SK-N-DZ (cell line): ENCODE measurements at places on chromosomes 4 and X.

- no peak for DNase-seq
Measured at GRCh38 chrX:45479196-45479834, 278.6 kb upstream of the DIPK2B start.

DNA sequence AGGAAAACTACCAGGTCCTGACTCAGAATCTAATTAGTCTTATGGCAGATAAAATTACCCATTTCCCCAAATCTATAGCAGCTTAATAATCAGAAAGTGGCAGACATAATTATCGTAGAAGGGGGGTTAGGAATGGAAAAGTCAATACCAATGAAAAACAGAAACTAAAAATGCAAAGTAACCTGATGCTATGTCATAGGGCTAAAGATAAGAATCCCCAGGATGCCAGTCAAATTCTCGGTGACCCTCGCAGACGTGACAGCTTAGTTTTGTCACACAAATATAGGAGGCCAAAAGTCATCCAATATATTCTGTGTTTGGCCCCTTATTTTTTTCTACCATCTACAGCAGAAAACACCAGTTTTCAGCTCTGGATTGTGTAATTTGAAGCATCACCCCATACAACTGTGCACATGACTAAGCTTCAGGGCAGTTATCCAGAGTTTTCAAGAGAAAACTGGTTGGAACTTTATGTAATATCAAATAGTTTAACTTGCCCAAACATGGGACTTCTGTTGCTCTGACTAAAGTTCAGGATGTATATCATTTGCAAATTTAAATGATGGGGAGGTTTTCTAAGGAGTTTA is 30.9 kb downstream of the RASSF6 start:
- peak; percentile 62 for DNase-seq

DNA sequence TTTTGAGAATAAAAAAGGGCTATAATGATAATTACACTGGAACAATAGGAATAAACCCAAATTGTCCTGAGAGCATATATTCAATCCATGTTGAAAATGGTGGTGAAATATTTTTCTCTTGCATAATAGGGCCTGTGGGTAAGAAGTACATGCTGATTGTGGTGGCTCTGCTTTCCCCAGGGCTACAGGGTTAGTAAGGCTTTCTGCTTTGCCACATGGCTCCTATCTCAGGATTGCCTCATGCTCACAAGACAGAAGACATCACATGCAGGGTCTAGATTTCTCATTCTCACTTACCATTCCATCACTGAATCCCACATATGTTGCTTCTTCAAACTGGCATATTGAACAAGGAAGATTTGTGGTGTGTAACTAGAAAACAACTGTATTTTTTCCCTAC is 12.4 kb upstream of the VEGFC start:
- no peak for DNase-seq

- DNase-seq = no peak
Measured at GRCh38 chr4:10105421-10105820, 11.2 kb downstream of the WDR1 start.

DNA sequence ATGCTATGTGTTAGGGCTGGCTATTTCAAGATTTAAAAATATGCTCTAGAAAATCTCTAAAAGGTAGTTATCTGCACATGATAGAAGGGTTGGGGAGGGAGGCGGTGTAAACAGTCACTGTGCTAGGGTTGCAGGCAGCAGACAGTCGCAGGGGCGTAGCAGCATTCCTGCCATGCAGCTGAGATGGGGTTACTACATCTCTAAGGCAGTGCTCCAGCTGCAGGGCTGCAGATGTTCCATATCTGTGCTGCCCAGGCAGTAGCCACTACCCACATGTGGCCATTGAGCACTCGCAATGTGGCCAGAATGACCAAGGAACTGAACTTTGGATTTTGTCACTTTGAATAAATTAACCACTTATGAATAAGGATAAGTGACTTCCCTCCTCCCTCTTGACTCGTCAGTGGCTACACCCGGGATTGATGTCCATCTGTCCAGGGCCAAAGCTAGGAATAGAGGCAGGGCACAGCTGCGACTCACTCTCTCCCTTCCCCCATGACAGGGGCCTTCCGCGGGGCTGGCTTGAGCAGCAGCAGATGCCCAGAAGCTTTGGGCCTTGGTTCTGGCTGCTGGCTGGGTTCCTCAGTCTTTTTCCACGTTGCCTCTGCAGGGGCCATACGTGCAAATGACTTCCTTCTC is 79.4 kb upstream of the CLDN34 start:
- no peak for DNase-seq

DNA sequence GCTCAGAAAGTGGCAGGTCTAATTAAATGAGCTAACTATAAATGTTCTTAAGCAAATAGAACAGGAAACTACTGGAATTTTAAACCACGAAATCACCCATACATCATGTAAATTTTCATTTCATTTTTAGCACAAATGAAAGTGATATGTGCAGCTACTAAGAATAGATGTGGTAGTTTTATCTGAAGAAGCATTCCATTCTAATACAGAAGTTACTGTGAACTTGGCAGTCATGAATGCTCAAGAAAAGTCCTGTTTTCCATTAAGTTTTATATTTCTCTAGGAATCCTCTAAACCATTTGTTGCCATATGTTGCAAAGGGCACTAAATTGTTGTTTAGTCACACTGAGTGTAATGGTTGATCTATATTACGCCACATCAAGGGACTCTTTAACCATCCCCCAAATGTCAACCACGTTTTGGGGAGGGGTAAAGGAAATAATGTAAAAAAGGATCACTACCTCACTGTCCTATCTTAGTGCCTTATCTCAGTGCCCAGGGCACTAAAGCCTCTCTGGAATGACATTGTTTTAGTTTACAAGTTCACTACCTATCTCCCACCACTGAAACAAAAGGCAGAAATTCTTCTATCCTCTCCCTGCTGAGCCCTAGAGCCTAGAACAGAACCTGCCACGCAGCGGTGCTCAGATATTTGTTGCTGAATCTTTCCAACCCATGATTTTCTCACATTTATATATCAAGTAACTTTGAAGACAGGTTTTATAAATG is 118.0 kb downstream of the SHISA3 start:
- DNase-seq = no peak

DNA sequence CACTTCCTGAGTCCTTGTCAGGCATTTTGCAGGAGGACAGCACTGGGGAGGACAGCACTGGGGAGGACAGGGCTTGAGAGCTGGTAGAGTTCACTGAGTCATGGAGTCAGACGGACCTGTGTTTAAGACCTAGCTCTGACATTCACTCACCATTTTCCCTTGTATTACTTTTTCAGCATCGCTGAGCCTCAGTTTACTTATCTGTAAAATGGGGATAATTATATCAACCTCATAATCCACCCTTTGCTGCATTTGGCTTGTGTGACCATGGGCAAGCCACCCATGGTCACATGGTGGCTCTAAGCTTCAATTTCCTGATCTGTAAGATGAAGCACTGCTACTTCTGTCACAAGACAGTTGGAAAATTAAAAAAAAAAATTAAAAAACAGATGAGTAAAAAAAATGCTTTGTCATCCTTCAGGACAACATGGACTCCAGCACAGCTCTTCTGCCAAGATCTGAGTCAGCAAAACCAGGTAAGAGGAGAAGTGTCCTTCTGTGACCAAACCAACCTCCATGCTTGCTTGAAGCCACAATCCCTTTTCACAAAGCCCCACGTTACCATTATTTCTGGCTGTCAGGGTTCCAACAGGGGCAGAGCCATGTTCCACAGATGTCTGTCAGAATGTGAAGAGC is 275.5 kb downstream of the RAB28 start:
- DNase-seq = no peak

GRCh38 chr4:28557755-28558154 is 1697.1 kb downstream of the STIM2 start:
- no peak for DNase-seq

- no peak for DNase-seq
Measured at GRCh38 chrX:10242026-10242425, 85.3 kb downstream of the CLCN4 start.

GRCh38 chr4:89712141-89712540 is 124.8 kb downstream of the SNCA start:
- peak; percentile 64 for DNase-seq

GRCh38 chrX:129449148-129449547 is 74.1 kb downstream of the SMARCA1 start:
- DNase-seq = no peak

DNA sequence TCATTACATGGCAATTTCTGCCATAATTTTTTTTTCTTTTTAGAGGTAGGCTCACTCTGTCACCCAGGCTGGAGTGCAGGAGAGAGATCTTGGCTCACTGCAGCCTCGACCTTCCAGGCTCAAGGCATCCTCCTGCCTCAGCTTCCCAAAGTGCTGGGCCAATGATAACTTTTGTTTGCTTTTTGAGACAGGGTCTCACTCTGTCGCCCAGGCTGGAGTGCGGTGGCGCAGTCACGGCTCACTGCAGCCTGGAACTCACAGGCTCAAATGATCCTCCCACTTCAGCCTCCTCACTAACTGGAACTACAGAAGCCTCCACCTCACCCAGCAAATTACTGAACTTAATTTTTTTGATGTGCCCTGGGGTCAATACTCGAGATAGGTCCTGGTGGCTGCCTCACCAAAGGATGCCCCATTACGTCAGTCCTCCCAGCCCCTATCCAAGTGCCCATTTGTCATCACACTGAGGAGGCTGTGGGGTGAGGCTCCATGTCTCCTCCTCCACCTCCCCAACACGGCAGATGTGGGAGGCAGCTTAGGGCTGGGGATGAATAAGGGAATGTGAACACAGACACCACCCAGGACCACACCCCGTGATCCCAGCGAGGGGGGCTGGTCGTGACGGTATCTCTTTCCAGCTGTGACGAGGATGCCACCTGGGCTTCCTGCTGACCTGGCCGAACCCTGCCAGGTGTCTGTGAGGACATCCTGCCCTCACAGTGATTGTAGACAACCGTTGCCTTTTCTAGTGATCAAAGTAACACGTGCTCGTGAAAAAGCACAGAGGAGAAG is 12.4 kb upstream of the NKX1-1 start:
- no peak for DNase-seq

DNA sequence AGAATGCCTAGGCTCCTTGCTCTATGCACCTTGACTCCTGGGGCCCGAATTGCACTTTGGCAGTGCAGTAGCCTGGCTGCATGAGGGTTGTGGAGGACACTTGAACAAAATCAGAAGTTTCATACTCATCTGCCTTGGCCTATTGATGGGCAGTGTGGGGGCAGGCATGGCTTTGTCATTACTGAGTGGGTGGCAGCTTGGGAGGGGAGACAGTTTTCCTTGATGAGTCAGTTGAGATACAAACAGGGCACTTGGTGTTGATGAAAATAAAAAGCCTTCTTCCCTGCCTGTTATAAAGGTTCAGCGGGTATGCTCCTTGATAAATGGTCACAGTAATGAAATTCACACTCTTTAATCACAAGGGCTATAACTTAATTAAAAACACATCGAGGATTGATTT is 126.8 kb upstream of the MAMLD1 start:
- DNase-seq = no peak

DNA sequence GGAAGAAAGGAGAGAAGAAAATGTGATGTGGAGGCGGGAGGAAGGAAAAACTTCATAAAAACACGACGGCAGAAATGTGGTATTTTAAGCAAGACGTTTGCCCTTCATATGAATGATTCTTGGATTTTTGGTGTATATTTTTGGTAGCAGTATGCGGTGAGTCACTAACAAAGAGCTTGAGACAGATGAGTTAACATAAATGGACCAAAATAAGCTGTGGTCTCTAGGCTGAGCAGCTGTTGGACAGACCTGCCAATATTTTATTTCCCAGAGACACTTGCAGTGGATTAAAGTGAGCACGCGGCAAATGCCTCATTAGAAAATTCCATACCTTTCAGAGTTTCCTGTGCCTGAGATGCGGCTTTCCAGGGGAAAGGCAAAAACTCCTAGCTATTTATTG is 43.1 kb upstream of the RPS6KA3 start:
- DNase-seq = no peak

GRCh38 chr4:87188932-87189331 is 31.5 kb downstream of the KLHL8 start:
- DNase-seq = no peak

DNA sequence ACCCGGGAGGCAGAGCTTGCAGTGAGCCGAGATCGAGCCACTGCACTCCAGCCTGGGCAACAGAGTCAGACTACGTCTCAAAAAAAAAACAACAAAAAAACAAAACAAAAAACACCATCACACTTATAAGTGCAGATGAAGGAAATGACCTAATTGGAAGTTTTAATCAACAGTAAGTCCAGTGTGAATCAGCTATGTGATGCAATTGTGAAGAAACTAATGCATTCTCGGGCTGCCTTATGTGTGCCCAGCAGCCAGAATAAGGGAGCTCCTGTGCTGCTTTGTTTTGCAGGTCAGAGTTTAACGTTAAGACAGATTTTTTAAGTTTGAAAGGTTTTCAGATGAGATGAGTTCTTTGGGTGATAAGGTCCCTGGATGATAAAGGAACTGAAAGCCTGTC is 10.8 kb downstream of the DAPP1 start:
- DNase-seq = no peak

GRCh38 chr4:48307528-48307927 is 33.8 kb upstream of the SLAIN2 start:
- no peak for DNase-seq

GRCh38 chrX:113370006-113370405 is 529.4 kb upstream of the AMOT start:
- peak; percentile 3 for DNase-seq

- DNase-seq = no peak
Measured at GRCh38 chrX:153441981-153442380, 3.9 kb downstream of the TREX2 start.

- DNase-seq = no peak
Measured at GRCh38 chr4:25246680-25247611, 13.1 kb downstream of the PI4K2B start.

DNA sequence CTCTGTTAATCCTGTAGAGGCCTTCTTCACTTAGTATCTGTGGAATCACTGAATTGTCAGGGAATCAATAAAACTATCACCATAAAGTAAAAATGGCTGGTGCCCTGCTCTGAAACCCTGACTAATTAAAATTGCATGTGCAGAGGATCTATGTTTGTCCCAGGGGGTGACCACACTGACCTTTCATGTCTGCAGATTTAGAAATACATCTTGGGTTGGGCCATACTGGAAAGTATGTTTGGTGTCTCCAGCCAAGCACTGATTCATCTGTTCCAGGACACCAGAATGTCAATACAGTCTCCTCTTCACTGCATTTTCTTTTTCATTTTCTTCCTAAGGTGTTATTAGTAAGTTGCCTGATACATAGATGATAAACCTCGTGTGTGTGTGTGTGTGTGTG is 490.9 kb upstream of the INTU start:
- no peak for DNase-seq

GRCh38 chr4:40886931-40887763 is 137.4 kb downstream of the NSUN7 start:
- DNase-seq = no peak

DNA sequence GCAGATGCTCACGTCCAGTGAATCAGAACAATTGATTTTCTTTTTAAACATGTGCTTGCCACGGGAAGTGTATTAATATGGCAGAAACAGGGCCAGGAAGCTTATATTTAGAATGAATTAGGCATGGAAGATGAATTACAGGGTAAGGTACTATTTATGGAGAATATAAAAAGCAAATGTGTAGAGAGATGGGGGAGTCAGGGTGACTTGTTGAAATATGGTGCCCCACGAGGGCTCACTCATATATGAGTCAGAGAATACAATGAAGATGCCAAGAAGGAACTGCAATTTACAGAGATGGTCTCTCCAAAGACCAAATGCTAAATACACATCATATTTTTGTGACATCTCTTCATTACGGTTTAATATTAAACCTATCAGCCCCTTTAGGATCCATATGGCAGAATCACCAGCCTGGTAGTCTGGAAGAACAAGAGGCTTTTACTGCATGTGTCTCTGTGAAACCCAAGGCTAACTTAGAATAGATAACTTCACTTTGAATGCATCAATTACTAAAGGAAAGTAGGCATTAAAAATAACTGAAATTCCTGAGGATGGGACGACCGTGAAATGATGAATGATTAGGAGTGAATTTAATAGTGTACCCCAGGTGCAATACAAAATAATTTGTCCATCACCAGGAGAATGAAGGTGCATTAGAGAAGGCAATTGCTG is 385.3 kb downstream of the ARHGAP24 start:
- DNase-seq = no peak
